ENCODE measurements at places on chromosomes 1 and 21.

- no peak for DNase-seq
Measured at GRCh38 chr1:93753791-93754763, 72.4 kb upstream of the BCAR3 start.

DNA sequence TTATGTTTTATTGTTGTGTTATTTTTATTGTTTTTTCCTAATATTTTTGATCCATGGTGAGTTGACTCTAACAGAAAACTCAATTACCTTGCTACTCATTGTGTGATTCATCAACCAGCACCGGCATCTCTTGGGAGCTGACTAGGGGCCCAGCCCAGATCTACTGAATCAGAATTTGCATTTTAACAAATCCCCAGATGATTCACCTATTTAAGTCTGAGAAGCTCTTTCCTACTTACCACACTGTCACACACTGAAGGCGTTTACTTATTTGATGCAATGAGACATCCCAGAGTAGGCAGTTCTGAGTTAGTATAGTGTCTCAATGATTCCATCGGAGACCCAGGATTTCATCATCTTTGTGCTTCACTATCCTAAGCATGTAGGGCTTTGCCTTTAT, 416.6 kb downstream of the RWDD3 start:
- DNase-seq = no peak

GRCh38 chr1:65398083-65398482, 22.4 kb upstream of the LEPR start:
- DNase-seq = no peak

DNA sequence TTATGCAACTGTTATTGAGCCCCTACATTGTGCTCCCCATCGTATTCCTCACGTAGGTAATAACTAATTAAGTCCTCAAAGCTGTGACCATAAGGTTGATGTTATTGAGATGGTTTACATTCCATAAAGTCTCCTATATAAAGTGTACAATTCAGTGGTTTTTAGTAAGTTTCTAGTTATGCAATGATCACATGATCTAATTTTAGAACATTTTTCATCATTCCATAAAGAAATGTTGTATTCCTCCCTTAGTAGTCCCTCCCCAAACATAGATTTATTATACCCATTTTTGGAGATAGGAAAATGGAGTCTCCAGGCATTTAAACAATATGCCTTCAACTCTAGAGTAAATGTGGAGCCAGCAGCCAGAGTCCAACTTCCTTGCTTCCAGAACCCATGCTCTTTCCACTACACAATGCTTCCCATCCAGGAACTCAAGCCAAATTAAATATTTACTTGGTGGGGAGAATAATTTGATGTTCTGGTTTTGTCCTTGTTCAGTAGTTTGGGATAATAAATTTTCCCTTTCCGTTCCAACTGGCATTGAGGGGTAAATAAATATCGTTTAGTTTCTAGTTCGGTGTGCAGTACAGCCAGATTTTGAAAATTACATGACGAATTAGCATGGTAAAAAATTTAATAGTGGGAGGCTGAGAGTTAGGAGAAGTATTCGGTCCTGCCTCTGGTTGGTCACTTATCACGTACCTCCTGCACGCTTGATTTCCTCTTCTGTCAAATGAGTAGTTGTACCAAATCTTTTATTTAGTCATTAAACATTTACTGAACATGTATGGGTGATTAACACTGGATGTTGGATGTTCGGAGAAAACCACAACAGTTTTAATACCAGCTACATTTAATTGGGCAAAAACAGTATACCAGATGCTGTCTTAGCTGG, 66.3 kb downstream of the CACHD1 start:
- no peak for DNase-seq

DNA sequence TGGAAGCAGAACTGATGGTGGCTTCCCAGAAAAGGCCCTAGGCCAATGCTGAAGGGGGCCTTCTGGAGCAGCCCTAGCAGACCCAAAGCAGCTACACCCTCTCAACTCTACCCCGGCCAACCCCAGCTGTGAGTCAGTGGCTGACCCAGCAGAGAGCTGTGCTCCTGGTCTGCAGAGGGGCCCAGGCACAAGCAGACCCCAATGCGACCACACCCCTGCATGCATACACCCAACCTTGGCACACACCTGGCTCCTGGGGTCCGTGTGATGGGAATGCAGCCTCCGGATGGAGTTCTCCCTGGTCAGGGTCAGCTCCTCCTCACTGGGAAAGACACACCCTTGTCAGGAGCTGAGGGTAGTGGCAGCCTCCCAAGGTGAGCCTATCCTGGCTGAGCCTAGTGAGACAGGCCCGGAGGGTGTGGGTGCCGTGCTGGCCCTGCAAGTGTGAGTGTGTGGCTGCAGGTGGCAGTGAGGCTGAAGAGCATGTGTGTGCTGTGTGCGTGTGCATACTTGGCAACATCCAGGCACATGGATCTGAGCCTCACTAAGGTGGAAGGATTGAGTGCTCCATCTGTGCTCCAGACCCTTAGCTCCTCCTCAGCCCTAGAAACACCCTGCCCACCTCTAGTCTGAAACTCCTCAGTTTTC, 3.9 kb upstream of the ARHGAP30 start:
- no peak for DNase-seq

- DNase-seq = no peak
Measured at GRCh38 chr1:224872832-224873433, 56.5 kb upstream of the DNAH14 start.

GRCh38 chr1:6245869-6246496, 2.0 kb downstream of the HES3 start:
- no peak for DNase-seq
